Stromal cell of bone marrow (primary cell): ENCODE measurements at places on chromosomes 4 and X.
A peak's percentile ranks its signal among the peaks of the same experiment; 100 is the strongest.

DNA sequence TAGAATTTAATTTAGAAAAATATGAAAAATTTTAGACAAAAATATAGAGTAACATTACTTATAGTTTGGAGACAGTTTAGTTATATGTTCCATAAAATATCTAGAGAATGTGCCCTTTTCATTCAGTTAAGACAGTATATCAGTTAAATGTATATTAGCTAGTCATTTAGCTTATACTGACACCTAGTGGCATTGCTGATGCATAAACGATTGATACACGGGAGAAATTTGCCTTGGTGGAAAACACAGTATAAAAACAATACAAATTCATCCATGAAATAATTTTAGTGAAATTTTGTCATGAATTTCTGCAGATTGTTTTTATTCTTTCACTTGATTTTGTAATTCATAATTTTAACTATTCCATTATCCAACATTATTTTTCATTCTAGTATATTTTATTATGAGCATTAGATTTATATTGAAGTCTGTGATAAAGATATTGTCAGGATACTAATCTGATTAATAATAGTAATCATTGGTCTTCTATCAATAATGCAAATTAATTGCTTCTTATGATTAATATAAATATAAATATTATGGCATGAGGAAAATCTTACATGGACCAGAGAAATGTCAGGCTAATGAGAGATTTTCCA is 219.0 kb downstream of the TLL1 start:
- peak; percentile 15 for DNase-seq

DNA sequence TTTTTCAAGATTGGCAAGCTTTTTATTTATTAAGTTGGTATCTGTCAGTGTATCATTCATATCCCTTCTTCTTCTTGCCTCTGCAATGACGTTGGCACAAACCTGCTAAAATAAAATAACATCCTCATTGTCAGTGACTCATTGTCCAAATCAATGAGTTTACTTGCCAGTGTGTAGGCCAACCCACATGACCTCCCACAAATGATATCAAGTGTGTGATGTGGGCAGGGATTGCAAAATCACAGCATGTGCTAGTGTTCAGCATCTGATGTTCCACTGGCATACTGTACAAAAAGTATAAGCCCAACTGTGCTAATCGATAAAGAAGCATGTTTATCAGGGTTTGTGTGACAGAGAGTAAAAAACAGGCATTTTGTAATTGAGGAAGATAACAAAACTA is 25.5 kb downstream of the GPAT3 start:
- peak; percentile 59 for DNase-seq

- no peak for DNase-seq
Observed at GRCh38 chr4:56448301-56448700, 12.2 kb downstream of the PAICS start.

- no peak for DNase-seq
Observed at GRCh38 chrX:39766085-39766726, 331.6 kb downstream of the BCOR start.

DNA sequence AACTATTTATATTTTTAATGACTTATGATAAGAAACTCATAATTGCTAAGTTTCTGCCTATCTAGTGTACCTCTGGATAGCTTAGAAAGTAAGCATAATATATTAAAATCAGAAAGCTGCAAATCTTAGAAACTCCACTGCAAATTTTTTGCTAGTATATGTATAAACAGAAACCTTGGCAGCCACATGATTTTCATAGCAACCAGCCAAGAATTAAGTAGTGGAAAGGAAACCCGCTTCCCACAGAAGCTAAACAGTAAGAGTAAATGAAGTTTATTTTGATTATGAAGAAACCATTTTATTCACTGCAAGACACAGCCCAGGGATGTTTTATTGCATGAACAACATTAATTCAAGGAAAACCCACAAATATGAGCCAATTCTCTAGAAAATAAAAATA is 872.5 kb upstream of the ADGRL3 start:
- DNase-seq, result no peak

DNA sequence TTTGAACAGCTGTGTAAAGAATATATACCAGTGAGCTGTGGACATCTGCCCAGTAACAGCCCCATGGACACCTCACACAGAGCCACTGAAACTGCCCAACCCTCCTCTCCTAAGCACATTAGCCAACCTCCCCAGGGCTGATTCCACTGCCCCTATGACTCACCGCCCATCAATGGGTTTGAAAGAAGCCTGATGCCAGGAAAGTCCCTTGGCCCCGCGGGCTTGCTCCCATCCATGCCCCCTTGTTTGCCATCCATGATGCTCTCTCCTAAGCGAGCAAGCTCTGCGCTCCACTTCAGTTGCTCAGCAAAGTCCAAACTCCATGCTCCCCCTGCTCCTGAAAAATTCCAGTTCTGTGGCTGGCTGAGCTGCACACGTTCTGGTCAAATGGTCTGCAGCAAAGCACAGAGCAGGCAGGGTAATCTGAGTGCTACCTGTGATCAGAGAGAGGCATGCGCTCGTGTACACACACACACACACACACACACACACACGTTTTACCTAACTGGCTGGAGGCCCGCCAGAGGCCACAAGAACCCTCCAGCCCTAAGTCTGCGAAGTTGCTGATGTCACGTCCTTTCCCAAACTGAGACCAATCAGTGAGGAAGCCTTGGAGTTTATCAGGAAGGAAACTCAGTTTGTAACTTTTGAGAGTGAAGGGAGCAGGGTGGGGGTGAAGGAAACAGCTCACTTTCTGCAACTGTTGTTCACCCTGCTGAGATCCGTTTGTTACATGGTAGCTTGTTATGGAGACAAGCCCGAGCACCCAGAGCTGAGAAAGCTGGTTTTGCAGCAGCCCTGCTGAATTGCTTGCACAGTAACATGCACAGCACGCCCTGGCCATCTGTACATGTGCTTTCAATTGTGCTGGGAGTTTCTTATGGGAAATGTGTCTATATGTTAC is at the start of gene ASB9:
TSS of gene ASB9 (minus strand) at position 466 of the 904 bp plus-strand sequence. CDS start at position 257, 209 bp downstream.
- no peak for DNase-seq

DNA sequence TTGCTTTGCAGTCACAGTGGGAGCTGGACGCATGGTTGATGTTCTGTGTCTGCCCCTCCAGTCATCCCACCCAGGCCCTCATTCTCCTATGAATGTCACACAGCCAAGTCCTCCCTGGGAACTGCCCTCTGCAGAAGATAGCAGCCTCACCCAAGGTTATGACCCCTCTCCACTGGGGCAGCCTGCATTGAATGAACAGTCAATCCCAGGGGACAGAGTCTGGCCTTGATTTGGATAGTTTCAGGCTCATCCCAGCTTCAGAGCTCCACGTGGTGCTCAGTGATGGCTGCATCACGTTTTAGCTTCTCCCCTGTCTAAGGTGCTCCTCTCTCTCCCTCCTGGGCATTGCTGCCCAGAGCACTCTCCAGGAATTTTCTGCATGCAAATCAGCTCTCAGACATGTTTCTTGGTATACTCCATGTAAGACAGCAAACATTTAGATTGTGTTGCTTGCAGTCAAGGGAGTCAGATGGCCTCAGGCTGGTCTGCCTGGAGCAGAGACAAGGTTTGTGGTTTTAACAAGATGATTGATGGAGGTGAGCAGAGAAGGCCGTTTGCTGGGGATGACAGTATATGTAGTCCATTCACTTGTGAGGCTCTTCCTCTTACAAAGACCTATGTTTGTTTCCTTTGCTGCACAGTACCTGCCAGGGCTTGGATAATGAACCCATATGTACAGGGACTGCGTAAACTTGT is 56.1 kb upstream of the MSX1 start:
- DNase-seq, result no peak

- DNase-seq, result no peak
Observed at GRCh38 chr4:56971383-56971782, 6.0 kb downstream of the NOA1 start.

DNA sequence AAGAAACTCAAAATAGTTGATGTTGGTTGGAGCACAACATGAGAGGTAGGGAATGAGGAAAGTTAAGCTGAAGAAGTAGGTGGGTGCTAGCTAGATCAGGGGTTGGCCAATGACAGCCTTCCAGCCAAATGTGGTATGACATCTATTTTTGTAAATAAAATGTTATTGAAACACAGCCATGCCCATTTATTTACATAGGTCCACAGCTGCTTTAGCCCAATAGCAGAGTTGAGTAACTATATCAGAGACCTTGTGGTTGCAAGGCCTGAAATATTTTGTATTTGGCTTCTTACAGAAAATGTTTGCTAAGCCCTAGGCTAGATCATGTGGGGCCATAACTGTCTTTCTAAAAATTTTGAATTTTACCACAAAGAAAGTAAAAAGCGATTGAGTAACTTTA is 234.9 kb upstream of the CTSO start:
- no peak for DNase-seq

DNA sequence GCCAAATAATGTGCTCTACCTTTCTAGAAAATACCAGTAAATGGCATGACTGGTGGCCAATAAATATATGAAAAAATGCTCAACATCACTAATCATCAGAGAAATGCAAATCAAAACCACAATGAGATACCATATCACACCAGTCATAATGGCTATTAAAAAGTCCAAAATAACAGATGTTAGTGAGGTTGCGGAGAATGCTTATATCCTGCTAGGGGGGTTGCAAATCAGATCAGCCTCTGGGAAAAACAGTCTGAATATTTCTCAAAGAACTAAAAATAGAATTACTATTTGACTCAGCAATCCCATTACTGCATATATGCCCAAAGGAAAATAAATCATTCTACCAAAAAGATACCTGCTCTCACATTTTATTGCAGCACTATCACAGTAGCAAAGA is 115.1 kb downstream of the RASGEF1B start:
- no peak for DNase-seq

- no peak for DNase-seq
Observed at GRCh38 chr4:182826391-182826790, 90.8 kb downstream of the DCTD start.
